Stimulated activated CD4-positive, alpha-beta T cell treated with anti-CD3 and anti-CD28 coated beads, TNF-alpha, amount 100 ng/mL, for 4 hours (primary cell): ENCODE measurements at places on chromosomes 6 and 20.

- no peak for DNase-seq
Measured at GRCh38 chr20:63741676-63742380, 2.3 kb downstream of the SLC2A4RG start.

DNA sequence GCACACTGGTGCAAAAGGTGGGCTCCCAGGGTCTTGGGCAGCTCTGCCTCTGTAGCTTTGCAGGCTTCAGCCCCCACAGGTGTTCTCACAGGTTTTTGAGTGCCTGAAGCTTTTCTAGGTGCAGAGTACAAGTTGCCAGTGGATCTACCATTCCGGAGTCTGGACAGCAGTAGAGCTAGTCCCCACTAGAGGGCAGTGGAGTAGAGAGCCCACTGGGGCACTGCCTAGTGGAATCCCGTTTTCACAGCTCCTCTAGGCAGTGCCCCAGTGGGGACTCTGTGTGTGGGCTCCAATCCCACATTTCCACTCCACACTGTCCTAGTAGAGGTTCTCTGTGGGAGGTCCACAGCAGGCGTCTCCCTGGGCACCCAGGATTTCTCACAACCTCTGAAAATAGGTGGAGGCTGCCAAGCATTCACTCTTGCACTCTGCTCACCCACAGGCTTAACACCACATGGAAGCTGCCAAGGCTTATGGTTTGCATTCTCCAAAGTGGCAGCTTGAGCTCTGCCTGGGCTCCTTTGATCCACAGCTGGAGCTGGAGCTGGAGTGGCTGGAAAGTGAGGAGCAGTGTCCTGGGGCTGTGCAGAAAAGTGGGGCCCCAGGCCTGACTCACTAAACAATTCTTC is 86.3 kb upstream of the PROKR2 start:
- no peak for DNase-seq

DNA sequence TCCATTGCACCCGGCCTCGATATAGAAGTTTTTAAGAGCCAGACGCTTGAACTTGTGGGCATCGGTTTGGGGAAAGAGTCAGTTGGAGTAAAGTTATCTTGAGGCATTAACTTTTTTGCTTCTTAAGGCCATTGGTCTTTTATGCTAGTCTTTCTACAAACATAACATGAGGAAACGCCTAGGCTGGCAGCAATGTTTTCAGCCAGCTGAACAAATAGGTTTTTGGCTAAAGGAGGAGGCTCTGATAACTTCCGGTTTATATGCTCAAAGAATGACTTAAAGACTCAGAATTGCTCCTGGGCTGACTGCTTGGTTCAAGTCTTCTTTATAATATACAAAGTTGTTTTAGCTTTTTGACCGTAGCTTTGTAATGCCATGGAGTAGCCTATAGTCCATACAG is 46.2 kb downstream of the HLA-C start:
- no peak for DNase-seq

DNA sequence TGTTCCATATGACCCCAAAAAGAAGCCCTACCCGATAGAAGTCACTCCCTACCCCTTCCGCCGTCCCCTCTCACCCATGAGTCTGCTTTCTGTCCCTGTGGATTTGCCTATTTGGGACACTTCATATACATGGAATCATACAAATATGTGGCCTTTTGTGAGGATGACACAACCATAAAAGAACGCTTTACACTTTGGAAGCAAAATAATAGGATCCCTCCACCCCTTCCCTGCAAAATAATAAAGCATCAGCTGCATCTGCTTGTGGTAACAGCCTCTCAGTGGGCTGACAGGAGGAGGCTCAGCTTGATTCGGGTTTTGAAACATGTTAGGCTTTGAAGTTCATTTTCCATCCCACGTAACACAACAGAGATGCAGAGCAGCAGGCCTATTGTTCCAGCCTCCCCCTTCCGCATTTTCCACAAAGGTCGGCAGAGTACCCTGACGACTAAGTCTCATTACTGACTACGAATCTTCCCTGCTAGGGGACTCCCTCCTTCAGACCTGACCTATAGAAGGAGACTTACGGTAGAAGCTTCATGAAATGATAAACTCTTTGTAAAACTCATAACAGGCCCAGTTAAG is 99.1 kb downstream of the ALDH8A1 start:
- DNase-seq: no peak

GRCh38 chr6:151999194-151999593 is 191.7 kb downstream of the ESR1 start:
- DNase-seq: no peak
